Fibroblast of lung (primary cell): ENCODE measurements at places on chromosomes 16 and 17. TPM values are rescaled to one million over a fixed set of nuclear protein-coding genes. Genes with fewer than 3 reads are reported as not detected.

Gene ZMYND15
- total RNA-seq: under 0.01 and 0.51 TPM in 2 replicates

Gene IL34
- 5.1 and 5.4 TPM in 2 replicates for total RNA-seq

Gene SMG1
- 62.1 and 101 TPM in 2 replicates for total RNA-seq

Gene ALOX15B
- total RNA-seq: not detected in 2 replicates

Gene SCIMP
- total RNA-seq: not detected in 2 replicates

Gene WNT9B
- total RNA-seq: not detected in 2 replicates

Gene PKMYT1
- 0.26 and 1.2 TPM in 2 replicates for total RNA-seq

Gene ADAP2
- total RNA-seq: 3.3 and 4.3 TPM in 2 replicates

DNA sequence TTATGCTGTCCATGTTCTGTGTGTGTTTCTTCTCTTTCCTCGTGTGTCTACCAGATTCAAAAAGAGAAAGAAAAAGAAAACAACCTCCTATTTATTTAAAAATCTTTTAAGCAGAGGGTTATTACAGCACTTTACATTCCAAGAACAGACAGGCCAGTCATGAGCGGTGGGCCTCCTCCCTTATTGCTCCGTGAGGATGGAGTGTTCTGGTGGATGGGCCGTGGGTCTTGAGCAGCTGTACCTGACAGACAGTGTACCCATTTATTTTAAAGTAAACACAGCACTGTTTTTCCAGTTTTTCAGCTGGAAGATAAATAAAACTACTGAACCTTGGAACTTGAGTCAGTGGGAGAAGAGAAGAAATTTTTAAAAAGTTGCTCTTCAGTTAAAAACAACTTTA, 52.4 kb downstream of the WWP2 start:
- no peak for DNase-seq

- no peak for DNase-seq
These were observed 1.0 kb downstream of the FOXJ1 start for GRCh38 chr17:76139801-76140660.

DNA sequence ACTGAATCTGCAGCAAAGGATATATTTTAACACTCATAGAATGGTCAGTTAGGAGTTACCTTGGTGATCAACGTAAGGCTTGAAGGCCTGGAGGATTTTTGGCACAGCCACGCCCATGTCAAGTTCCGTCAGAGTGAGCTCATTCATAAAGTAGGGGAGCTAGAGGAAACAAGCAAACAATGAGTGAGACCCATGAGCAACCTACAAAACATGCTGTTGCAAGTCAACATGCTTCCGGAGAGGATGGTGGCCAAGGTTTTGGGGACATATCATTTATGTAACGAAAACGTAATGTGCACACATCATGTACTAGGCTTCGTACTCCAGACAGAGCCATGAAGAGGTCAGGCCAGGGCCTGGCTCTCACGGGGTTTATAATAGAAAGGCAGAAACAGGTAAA, 41.1 kb upstream of the ERN1 start:
- DNase-seq: peak; percentile 37

DNA sequence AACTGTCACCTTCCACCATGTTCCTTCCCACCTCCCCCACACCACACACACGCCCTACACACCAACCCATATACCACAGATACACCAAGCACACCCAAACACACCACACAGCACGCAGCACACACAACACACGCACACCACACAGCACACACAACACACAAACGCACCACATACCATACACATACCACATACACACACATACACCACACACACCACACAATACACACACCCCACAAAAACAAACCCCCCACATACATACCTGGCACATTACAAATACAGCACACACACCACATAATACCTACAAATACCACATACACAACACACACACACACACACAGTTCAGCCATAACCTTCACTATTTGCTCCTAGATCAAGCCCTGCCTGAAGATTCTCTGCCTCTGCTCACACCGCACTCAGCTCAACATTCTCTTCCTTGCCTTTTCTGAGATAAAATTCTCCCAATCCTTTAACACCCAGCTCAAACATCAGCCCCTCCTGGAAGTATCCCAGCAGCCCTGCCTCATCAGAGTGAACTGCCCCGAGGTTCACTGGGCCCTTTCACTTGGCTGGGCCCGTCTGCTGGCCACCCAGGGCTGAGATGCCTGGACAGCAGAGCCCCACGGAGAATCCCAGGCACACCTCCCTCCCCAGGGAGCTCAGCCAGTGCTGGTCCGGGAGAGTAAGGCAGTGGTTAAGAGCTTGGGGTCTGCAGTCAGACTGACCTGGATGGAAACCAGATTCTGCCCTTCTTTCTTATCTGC, 31.9 kb upstream of the CPNE2 start:
- DNase-seq: peak; percentile 29

- no peak for DNase-seq
These were observed 367.5 kb downstream of the CPPED1 start for GRCh38 chr16:12436201-12436657.

DNA sequence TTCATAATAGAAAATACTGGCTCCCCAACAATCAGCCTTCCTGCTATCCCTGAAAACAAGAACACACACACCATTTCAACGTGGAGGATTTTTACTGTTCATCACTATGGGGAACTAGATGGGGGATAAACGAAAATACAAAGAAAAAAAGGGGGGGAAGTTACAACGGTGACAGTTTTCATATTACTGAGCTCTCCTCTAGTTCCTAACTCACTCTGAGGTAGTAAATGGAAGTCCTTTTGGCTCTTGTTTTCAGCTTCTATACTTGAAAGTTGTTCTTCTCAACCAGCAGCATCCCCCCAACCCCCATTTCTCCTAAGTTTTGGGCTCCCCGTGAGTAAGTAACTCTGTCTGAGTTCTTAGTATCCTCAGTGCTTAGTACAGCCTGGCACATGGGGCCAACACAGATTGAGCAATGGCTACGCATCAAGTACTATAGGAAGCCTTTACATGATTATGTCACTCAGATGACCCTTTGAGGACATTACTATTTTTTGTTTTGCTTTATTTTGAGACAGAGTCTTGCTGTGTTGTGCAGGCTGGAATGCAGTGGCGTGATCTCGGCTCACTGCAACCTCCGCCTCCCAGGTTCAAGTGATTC, 4.2 kb upstream of the CORO7 start:
- no peak for DNase-seq

- DNase-seq: no peak
These were observed 35.4 kb upstream of the ADGRG1 start for GRCh38 chr16:57593021-57593420.

- DNase-seq: no peak
These were observed 1.1 kb downstream of the ELOB start for GRCh38 chr16:2775765-2776499.

GRCh38 chr16:8867216-8867931, 1.4 kb downstream of the CARHSP1 start:
- DNase-seq: no peak

- no peak for DNase-seq
These were observed 15.9 kb upstream of the ARHGAP17 start for GRCh38 chr16:25031132-25031440.

DNA sequence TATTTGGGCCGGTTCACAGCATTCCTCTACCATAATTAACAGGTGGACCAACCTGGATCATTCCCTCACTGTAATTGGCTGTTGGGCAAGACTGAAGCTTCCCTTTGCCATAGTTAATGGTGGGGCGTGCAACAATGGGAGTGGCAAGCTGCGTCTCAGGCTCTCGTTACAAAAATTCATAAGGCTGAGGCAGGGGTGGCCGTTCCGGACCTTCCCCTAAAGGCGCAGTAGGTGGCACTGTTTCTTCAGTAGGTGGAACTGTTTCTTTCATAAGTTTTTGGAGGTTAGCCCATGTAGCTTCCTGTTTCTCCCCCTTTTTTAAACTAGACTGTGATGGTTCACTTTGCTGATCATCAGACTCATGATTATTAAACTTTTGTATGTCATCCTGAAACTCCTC, 17.0 kb upstream of the TMC5 start:
- no peak for DNase-seq

DNA sequence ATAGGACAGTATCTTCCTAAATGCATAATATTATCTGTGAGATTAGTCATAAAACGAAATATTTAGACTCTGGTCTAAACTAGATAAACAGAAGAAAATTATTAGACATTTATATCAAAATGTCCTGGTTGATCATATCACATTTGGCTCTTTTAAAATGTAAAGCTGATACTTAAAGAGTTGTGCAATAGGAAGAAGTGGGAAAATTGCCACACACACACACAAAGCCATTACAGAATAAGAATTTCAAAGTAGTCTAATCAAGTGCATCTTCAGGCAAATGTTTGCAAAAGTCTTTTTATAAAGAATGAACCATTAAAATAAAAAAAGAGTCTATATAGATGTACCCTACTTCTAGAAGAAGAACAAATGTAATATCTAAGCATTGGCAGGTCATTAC, 301.7 kb downstream of the KIF2B start:
- DNase-seq: no peak

DNA sequence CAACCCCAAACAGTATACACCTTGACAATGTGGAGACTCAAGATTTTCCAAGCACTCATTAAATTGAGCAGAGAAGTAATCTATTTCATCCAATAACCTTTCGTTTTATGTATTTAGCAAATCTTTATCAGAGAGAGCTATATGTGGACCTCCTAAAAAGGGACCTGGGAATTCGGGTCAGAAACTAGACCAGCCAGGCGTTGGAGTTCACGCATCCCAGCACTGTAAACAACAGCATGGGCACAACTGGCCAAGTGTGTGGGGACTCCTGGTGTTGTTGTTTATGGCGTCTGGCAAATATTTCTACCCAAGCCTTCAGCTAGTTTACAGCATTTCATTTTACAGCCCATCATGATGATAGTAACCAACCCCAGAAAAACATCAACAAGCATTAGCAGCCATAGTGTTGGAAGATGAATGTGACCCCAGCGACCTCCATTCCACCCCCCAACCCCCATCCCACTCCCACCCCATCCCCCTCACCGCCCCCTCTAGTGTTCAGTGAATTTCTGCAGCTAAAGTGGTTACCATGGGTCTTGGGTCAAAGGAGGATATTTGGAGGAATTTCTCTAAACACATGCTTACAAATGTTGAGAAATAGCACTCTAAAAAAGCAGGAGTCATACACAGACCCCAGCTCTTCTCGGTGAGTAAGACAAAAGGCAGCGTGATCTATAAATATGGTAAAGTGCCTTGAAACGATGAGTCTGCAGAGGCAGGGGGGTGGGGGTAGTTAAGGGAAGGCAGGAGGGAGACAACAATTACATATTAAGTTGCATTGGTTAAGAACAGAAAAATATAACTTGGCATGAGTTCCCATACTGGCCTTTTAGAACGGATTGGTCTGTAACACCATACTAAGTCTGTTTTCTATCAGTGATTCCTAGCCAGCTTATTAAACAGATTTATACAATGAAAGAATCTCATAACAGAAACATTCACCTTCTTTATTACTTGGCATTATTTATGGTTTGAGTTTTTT, 91.4 kb upstream of the TBX2 start:
- DNase-seq: peak; percentile 95

DNA sequence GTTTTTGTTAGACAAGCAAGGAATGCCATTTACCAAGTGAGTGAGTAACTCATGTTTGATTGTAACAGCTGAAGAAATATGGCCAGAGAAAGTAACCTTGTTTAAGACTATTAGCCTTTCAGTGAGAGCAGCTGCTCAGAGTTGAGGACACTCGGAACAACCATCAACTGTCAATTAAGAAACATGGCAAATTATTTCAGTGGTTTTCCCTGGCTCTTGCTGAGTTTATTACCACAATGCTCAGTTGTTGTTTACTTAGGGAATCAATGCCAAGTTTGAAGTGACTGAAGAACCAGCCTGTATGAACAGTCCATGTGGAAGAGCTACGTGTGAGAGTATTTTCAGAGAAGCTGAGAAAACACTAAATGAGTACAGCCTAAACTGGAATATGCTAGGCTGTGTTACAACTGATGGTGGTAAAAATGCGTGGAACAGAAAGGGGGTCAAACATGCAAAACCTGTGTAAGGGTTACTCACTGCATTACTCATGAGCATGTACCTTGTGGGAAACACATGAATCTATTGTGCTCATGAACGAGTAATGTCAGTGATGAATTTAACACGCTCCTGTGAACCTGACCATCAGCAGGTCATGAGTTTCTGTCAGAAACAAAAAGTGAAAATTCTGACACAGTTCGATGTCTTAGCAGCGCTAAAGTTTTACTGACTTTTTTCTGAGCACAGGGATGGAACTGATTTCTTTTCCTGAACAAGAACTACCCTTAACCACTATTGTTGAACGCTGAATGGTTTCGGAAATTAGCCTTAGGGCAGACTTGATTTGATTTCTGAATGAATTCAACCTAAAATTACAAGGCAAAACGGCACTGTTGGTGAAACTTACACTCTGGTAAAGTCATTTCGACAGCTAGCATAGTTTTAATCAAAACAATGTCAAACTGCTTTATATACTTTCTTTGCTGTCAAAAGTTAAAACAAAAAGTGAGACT, 33.5 kb downstream of the GNA13 start:
- peak; percentile 39 for DNase-seq

GRCh38 chr16:82510789-82511305, 115.9 kb upstream of the CDH13 start:
- DNase-seq: no peak

- DNase-seq: no peak
These were observed 59.8 kb downstream of the TUBD1 start for GRCh38 chr17:59832883-59833379.

DNA sequence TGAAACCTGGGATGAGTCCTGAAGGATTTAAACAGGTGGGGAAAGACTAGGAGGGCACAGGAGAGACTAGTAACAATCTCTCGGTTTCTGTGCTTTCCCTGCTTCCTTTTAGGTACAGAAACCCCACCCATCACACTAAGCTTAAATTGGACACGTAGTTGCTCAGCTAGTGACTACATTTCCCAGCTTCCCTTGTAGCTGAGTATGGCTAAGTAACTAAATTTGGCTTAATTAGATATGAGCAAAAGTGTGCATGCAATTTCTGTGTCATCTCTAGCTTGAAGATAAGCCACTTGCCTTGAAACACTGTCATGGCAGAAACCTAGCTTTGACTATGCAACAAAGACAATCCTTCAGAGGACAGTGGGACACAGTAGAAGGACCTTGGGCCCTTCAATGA, 36.5 kb downstream of the CACNG1 start:
- DNase-seq: no peak

GRCh38 chr16:87098361-87098760, 218.8 kb downstream of the C16orf95 start:
- no peak for DNase-seq

GRCh38 chr17:29145289-29146073, 34.7 kb downstream of the MYO18A start:
- peak; percentile 77 for DNase-seq

GRCh38 chr17:47262586-47262985, 9.0 kb downstream of the ITGB3 start:
- no peak for DNase-seq

DNA sequence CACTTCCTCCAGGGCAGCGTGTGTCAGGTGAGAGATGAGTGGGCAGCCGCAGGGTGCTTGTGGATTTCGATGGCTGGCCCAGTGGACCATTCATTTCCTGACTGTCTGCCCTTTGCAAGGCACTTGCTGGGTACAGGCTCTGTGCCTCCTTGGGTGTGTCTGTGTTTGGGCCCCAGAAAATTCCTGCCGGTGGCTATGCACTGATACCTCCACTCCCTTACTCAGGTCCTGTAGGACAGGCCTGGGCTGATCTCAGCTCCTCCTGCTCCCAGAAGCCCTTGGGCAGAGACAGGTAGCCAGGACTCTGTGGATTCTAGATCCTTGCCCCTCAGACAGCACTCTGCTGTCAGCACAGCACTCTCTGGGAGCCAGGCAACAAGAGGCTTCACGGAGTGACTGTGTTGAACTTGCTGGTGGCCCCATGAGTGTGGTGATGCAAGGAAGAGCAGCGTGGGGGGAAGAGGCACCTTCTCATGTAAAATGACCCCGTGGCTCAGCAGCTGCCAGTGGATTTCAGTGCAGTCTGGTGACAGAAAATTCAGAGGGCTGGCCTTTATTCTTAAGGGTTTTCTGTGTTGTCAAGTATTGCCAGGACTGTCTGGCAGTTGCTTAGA, 29.0 kb downstream of the PGS1 start:
- no peak for DNase-seq

- DNase-seq: no peak
These were observed 476.9 kb upstream of the CDH5 start for GRCh38 chr16:65889533-65889966.
